Activated CD4-positive, CD25-positive, alpha-beta regulatory T cell treated with anti-CD3 and anti-CD28 coated beads, Interleukin-2, amount 50 U/mL, for 16 hours (primary cell): ENCODE measurements at places on chromosomes 16 and 17.

DNA sequence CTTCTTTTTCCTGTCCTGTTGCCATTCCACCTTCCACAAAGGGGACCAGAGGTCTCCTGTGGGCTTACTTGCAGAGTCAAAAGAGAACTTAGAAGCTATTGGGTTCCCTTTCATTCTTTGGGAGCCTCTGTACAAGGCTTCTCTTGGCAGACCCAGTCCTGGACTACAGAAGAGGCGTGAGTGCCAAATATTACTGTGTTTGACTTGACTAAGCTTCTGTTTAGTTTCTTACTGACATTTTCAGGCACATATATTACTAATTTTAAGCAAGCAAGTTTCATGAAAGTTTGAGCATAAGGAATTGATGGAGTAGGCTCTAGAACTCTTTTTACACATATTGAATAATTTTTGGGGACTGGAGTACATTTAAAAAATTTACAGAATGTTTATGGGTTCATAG lies 254.4 kb downstream of the HAPSTR1 start:
- DNase-seq, result no peak

GRCh38 chr17:36008998-36009665 lies 7.8 kb upstream of the CCL15 start:
- no peak for DNase-seq

DNA sequence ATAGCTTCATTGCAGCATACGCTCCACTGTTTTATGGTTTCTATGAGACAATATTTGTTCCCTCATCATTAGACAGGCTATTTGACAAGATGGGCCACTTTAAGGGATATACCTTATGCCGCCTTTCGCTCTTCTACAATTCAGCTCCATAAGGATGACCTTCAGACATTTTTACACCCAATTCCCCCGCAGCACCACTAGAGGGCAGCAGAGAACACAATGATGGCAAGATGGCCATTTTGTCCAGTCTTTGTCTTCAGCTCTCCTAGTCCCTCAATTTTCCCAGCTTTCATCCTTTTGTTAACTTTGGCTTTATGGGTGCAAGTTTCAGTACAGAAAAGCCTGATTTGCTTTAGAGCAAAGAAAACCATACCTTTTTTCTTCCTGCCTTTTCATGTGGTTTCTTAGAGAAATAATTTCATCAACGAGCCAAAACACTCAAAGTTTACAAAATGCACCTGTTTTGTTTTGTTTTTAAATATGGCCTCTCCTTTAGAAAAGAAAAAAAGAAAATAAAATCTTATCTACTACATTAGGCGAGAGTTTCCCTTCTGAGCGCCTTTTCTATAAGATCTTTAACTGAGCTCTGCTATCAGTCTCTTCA lies 355.3 kb downstream of the TOX3 start:
- peak; percentile 24 for DNase-seq

DNA sequence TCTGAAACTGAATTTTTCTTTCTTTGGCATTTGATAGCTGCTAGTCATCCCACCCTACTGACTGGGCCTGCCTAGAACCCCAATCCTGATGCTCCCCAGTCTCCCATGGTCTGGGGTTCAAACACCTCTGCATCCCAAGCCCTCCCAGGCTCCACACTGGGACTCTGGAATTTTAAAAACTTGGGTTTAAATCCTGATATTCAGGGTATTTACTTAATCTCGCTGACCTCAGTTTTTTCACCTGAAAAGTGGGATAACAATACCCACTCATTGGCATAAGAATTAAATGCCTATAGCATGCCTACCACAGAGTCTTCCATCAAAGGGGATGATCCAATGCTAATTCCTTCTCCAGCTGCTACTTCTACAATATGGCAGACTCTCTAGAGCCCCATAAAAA lies 264.4 kb downstream of the NPIPA8 start:
- no peak for DNase-seq

- DNase-seq, result no peak
Observed at GRCh38 chr17:269616-270514, 82.7 kb downstream of the RPH3AL start.

- no peak for DNase-seq
Observed at GRCh38 chr16:12545297-12545610, 258.4 kb downstream of the CPPED1 start.

DNA sequence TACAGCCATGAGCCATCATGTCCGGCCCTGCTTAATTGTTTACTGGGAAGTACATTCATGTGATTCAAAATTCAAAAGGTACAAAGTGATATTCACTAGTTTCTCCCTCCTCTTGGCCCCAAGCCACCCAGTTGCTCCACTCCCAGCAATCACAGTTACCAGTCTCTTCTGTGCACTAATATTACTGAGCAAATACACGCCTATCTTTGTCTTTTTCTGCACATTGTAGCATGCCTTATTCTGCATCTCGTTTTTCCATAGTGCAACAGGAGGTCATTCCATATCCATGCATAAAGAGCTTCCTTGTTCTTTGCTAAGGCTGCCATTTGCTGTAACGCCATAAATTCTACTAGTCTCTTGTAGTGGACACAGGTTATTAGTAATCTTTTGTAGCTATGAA lies 2.2 kb upstream of the ALOX15 start:
- no peak for DNase-seq

- no peak for DNase-seq
Observed at GRCh38 chr17:73706858-73707257, 62.6 kb upstream of the SDK2 start.

DNA sequence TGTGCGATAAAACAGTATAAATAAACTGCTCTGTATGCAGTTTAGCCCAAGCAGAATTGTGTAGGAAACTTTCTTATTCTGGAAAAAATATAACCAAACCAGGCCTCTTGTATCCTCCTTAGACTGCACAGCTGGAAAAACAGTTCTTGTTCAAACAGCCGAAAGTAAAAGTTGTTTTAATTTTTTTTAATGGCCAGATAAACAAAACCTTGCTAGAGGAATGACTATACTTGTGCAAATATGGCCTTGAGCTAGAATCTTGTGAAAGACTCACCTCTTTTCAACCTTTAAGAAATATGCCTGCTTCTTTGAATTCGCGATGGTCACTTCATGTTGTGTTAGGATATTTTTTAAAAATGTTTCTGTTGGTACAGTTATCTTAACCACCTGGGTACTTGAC lies 114.5 kb upstream of the MAF start:
- no peak for DNase-seq

GRCh38 chr16:86668136-86668910 lies 90.0 kb downstream of the FOXL1 start:
- DNase-seq, result no peak

DNA sequence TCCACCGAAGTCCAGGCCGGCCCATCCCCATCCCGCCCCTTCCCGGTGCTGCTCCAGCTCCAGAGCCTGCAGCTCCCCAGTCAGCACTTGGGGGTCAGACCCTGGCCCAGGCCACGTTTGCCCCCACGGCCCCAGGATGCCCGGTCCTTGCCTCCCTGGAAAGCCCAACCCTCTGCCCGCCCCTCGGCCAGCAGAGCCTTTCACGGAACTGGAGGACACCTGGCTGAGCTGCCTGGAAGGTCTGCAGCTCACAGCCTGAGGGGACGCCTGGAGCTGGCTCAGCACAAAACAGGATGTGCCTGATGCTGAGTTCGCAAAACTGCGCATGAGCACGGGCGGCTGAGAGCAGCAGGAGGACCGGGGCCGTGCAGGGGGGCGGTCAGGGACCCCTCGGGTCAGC lies 29.7 kb upstream of the SSTR5 start:
- DNase-seq, result no peak

DNA sequence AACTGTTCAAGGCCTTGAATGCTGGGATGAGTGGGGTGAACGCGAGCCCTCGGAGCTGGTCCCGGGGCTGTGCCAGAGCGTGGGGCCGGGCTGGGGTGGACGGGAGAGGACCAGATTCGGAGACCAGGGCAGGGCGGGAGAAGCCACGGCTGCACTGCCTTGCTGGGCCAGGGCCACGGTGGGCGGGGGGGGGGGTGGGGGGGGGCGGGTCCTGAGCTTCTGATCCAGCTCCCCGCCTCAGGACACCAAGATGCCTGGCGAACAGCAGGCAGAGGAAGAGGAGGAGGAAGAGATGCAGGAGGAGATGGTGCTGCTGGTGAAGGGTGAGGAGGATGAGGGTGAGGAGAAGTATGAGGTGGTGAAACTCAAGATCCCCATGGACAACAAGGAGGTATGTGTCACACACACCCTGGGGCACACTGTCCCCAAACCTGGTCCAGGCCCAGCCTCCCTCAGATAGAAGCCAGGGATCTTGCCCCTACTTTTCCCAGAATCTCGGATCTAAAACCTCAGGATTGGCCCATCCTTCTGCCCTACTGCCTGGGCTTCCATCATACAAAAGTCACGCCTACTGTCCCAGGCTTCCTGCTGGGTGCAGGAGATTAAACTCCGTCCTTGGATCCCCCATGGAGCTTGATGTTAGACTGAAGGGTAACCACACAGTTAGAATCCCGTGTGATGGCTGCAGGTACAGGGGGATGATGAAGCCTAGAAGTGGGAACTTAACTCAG lies 563 bp downstream of the ZNF771 start:
- DNase-seq, result no peak

DNA sequence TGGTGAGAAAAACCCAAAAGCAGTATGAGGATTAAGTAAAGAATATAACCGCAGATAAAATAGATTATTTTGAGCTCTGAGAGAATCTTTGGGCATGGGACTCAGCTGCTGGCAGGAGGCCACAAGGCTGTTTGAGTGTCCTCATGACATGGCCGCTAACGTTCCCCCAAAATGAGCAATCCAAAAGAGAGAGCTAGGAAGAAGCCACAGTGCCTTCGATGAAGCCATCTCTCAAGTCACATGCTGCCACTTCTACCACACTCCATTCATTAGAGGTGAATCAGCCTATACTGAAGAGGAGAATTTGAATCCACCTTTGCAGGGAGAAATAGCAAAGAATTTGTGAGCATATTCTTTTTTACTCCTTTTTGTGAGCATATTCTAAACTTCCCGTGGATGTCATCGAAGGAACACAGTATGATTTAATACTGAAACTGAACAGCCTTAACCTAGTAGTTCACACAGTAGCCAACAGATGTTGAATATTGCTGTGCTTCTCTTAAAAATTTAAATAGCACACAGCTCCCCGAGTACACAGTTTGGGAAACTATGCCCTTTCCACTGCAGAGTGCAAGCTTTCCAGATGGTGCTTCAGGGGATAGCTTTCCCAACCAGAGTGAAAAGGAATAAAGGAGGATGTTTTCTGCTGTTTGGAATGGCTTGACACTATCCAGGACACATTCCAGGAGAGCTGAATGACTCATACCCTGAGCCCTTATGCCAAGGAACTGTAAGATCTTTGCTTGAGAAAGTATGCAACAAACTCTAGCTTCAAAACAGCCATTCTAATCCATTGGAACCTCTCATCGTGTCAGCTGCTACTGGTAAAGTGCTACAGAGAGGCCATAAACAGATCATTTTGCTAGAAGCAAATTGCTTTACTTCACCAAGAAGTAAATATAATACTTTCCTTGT lies 33.9 kb downstream of the ANKFY1 start:
- DNase-seq, result no peak

GRCh38 chr16:17476414-17477259 lies 5.9 kb upstream of the XYLT1 start:
- no peak for DNase-seq

DNA sequence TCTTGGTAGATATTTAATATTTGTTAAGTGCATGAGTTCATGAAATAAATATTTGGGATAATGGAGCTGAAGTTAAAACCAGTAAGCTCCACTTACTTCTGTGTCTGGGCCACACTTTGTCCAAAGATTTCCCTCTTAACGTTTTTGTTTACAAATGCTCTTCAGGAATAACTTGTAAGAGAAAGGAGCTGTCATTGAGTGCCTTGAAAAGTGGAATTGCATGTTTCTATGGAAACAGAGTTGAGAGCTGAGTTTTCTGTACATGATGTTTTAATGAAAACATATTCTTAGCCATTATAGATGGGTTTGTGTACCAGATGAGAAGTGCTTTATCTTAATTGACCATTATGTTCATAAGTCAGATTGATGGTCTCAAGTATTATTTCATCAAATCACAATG lies 1045.4 kb upstream of the EEF2KMT start:
- no peak for DNase-seq

DNA sequence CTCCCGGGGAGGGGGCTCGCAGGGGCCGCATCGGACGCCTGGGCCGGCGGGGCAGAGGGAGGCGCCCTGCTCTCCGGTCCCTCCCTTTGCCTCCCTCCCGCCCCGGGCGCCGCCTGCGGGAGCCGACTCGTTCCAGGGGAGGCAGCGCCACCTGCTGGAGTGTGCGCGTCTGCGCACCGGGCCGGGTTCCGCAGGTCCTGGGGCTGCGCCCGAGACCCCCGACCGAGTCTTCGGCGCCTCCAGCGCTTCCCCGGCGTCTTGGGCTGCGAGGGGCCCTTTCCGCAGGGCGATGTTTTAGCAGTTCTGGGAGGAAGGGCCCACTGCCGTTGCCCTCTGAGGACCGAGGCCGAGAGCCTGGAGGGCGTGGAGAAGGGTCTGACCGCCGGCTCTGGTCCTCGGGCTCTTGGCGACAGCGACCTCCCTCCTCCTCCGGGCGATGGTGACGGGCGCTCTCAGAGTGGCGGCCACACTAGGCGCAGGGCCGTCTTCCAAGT lies 106.3 kb downstream of the SEC14L1 start:
- peak; percentile 72 for DNase-seq

DNA sequence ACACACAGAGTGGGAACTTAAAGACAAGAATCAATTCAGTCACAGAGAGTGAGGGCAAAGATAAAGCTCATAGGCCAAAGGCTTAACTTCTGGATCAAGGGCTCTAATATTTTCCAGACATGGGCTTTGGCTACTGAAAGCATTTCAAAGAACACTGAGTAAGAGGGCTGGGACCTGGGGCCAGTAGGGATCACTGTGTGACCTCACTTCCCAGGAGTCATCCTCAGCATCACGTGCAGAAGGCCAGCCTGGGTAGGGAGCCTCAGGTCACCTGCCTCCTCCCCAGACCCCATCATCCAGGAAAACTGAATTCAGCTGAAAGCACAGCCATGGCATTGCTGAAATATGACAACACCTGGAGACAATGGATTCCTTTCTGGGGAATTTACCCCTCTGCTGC lies 163.5 kb downstream of the RAB11FIP4 start:
- no peak for DNase-seq

GRCh38 chr17:56213031-56213430 lies 59.8 kb downstream of the ANKFN1 start:
- no peak for DNase-seq

GRCh38 chr16:71846431-71846830 lies 655 bp downstream of the ATXN1L start:
- DNase-seq, result no peak

DNA sequence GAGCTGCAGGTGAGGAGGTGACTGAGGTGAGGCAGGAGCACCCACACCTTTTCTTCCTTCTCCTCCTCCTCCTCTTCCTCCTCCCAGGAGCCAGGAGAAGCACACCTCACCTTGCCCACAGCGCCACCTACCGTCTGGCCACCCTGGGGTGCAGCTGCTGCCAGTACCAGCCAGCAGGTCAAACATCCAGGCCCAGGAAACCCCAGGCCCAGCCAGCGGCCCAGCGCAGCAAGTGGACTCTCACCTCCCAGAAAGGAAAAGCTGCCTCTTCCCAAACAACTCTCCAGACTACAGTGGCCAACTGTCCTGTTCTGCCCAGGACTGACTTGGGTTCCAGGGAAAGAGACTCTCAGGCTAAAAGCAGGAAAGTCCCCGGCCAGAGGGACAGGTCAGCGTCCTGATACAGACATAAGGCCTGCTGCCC lies 22.7 kb downstream of the PEMT start:
- DNase-seq, result peak; percentile 6

- DNase-seq, result no peak
Observed at GRCh38 chr17:81345228-81346089, 49.8 kb upstream of the BAHCC1 start.

- no peak for DNase-seq
Observed at GRCh38 chr16:89033304-89033703, 56.3 kb upstream of the CBFA2T3 start.
